Fibroblast of the conjunctiva (primary cell): ENCODE measurements at places on chromosomes 7 and 10.

DNA sequence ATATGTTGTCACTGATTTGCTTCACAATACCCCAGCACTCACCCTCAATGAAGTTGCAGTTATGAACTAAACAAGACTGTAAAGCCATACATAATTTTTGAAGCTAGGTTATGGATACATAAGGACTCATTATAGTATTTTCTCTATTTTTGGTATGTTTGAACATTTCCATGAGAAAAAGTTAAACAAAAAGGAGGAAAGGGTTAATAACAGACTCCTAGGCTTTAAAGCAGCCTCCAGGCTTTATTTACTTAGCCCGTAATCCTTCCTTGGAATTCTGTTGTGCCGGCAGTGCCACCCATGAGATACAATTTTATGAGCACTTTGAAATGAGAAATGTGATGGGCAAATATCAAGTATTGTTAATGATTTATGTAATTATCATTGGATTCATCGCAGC is 2.1 kb upstream of the DENND11 start:
- no peak for DNase-seq

GRCh38 chr10:132787495-132788179 is 1.7 kb upstream of the NKX6-2 start:
- no peak for DNase-seq

DNA sequence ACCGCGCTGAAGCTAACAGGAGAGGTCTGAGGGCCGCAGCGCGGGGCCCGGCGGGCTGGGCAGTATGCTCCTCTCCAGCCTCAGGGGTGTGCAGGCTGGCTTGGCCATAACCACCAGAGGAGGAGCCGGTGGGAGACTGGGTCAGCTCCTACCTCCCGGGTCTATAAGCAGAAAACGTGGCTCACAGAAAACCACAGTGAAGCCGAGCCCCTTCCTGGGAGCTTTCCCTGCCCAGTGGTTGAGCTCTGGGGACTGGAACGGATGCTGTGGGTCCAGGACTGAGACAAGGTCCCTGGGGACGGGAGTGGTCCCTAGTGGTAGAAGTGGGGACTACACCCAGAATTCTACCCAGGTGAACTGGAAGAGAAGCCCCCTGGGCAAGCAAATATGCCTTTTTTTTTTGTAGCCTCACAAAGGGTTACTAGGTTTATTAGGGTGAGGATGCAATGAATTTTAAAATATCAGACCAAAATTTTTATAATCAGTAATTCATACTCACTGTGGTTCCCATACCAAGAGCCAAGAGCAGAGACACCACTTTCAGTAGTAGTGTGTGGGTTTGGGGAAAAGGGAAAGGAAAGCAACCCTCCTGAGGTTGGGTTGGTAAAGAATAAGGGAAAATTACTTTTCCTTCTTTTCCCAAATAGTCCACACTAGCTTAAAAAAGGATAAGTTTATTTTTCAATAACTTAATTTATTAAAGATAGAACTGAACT is 67.9 kb upstream of the PRKCQ start:
- DNase-seq, result no peak

- no peak for DNase-seq
Observed at GRCh38 chr7:43081603-43082002, 30.8 kb upstream of the HECW1 start.

- no peak for DNase-seq
Observed at GRCh38 chr7:127781081-127781480, 129.1 kb downstream of the SND1 start.

GRCh38 chr7:391411-391951 is 101.5 kb downstream of the FOXL3 start:
- no peak for DNase-seq

- no peak for DNase-seq
Observed at GRCh38 chr10:119521443-119522204, 20.9 kb downstream of the RGS10 start.
